ENCODE measurements at places on chromosomes 7 and 10.

DNA sequence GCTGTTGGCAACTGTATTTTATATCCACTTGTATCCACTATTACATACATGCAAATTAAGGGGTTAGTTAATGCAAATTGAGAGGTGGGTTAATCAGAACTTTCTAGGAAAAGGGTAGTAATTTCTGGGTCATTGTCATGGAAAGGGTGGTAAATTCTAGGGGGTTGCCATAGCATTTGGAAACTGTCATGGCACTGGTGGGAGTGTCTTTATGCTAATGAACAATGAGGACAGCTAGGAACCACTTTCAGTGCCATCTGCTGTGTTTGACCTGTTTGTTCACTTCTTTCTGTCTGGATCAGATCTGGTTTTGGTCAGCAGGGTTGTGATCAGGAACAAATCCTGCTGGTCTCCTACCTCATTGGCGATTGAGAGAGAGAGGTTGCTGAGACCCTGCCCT, 283.3 kb upstream of the PRKCQ start:
- DNase-seq = no peak

DNA sequence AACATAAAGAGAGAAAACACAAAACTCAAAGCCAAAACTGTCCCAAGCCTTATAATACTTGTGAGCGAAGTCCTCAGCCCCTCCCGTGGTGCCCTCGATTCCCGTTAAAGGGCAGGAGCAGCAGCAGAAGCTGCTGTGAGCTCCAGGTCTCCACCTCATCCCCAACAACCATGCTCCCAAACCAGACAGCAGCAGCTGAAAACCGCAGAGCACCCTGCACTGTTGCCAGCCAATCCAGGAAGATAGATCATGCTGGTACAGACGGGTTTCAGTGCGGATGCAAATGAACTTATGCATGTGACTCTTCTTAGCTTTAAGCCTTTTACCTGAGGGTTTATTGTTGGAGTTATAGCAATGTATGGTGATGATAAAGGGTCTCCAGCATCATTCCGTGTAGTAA, 97.9 kb downstream of the DNAJB6 start:
- no peak for DNase-seq

DNA sequence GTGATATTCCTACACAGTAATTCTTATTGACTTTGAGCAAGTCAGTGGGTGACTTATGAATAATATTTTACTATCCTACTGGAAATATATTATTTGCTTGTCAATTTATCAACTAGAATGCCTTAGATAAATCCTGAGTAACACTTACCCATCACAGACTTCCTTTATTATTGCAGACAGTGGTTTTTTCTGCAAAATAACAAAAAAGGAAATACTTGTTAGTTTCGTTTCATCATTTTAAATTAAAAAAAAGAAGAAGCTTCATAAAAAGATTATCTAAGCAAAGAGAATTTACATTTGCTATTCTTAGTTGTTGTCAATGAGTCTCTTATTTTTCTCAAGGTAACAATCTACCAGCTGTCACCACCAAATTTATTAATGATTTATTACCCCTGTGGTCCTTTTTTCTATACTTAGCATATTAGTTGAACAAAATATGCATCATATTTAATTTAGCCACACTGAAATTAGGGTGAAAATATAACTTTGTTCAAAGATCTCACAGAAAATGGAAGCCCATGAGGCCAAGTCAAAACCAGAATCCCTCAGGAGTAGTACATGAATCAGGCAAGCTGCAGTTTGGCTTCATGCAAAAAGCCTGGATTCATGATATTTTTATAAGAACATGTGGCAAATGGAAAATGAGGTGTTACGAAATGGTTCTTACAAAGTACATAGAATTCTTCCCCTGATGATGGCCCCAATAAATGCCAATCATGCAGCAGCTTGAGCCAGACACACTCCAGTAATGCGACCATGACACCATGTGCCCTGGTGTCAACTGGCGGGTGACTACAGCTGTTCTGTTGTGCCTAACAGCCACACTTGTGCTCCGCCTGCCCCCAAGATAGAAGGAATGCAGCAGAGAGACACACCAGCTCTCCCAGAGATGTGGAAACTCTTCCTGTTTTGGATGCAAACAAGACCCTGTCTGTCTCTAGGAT, 132.6 kb downstream of the ELMO1 start:
- DNase-seq = no peak

DNA sequence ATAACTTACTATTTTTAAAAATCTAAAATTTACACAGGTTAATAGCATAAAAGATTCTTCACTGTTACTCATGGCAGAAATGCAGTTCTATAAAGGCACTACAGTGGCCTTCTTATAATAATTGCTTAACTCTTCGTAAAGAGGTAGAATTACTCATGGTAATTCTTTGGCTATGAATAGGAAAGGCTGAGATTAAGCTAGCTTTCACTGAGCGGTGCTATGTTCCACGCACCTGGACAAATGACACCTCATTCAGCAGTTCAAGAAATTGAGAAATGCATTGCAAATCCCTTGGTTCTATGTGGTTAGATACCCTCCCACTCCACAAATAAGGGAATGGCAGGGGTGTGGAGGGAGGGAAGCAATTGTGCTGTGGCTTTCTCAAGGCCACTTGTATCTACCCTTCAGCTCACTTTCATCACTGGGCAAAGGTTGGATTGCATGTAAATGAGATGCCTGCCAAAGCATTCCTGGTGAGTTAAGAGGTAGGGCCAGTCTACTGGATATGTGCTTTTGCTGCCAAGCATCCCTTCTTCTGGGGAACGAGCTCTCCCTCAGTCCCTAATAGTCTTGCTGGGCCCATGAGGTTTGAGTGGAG, 210.9 kb downstream of the TEX36 start:
- DNase-seq = no peak

GRCh38 chr7:87032604-87033339, 26.7 kb downstream of the ELAPOR2 start:
- no peak for DNase-seq

- DNase-seq = no peak
Measured at GRCh38 chr7:823649-824048, 8.6 kb upstream of the SUN1 start.

DNA sequence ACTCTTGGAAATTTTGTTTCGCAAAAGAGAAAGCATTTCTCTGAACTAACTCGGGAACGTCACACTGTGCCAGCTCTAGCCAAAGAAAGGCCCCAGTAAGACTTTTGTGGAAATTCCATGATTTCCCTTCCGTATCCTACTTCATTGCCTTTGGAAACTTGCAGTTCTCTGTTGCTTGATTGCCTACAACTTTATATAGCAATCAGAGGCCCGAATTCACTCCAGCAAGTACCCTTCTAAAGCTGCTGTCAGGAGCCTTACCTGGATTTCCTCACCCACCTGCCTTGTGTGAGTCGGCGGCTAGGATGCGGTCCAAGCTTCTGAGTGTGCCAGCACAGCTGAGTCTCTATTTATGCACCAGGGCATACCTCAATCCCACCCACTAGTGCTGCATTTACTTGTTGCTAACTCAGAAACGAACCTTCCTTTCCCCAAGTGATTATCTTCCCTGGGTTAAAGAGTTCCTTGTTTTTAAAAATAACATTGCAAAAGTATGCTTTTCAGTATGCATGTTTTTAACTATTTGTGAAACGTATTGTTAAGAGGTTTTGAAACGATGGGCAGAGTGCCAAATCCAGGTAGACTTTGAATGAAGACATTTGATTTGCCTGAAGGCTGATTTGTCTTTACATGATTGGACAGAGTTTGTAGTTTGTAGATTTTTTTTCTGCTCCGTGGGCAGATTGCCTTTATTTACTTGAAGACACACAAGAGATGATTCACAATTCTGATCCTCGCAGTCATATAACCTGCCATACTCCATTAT, at the start of gene AGR2:
Gene AGR2 (minus strand): TSS at position 326 of the 766 bp plus-strand sequence. CDS start 3,203 bp downstream, outside the sequence.
- DNase-seq = no peak

GRCh38 chr7:120168066-120168465, 104.9 kb upstream of the KCND2 start:
- no peak for DNase-seq

GRCh38 chr10:101770331-101771215, 5.3 kb downstream of the FGF8 start:
- no peak for DNase-seq
